ENCODE measurements at places on chromosomes 2 and 18.

GRCh38 chr18:9974279-9974915, 60.6 kb downstream of the VAPA start:
- DNase-seq = no peak

- DNase-seq = no peak
Observed at GRCh38 chr2:233686928-233687327, 5.2 kb downstream of the UGT1A7 start.

DNA sequence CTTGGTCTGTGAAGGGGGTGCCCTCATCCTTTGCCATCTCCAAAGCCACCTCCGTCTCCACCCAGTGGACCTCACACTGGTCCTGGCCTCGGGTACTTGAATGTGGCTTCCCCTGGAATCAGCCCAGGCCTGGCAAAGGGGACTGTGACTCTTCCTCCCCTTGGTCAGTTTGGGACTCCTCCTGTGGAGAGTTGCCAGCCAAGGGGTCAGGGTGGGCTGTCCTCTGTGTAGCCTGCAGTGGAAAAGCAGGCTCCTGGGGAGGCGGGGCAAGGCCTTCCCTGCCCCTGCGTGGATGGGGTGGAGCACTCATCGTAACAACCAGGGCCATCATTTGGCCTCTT, 59.8 kb downstream of the INHBB start:
- DNase-seq = no peak

GRCh38 chr2:175597286-175597685, 404.8 kb downstream of the LNPK start:
- no peak for DNase-seq

GRCh38 chr2:149470046-149470445, 117.5 kb downstream of the MMADHC start:
- no peak for DNase-seq

GRCh38 chr18:48007955-48008701, 77.7 kb upstream of the SMAD2 start:
- peak; percentile 35 for DNase-seq

- no peak for DNase-seq
Observed at GRCh38 chr2:23231865-23232264, 153.1 kb upstream of the KLHL29 start.

DNA sequence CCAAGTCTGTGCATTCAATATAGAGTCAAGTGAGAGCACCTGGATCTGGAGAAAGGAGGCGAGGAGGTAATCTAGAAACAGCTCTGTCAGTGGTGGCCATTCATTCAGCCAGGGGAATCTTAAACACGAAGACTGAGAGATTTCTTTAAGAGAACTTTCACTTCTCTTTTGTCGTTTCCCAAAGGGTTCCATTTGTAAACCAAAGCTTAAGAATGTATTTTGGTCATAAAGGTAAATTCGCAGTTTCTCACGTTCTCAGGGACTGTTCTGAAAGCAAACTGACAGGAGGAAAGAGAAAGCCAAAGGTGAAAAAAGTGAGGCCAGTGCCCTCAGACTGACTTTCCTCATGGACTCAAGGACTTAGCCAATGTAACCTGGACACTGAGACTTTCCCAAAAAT, 513.5 kb downstream of the CMPK2 start:
- no peak for DNase-seq

Measured in SK-N-DZ (cell line).